ENCODE measurements at places on chromosomes 1 and 21.

GRCh38 chr1:160471253-160471652 is 51.8 kb downstream of the SLAMF6 start:
- no peak for DNase-seq

- peak; percentile 4 for DNase-seq
Observed at GRCh38 chr1:111099289-111099688, 40.6 kb downstream of the DRAM2 start.

- no peak for DNase-seq
Observed at GRCh38 chr1:40818264-40818961, 34.8 kb downstream of the KCNQ4 start.

- DNase-seq: no peak
Observed at GRCh38 chr1:202187041-202187671, 6.4 kb upstream of the LGR6 start.

- DNase-seq: no peak
Observed at GRCh38 chr1:53377438-53377841, 49.6 kb upstream of the LRP8 start.

All from glomerular endothelial cell (primary cell).